Aorta (tissue), 5 donors: ENCODE measurements at places on chromosomes 5 and 9. TPM values are rescaled to one million over a fixed set of nuclear protein-coding genes. Genes with fewer than 3 reads are reported as not detected.

EIF4E1B gene
- not detected for total RNA-seq

HAPLN1 gene
- total RNA-seq = 1.6 TPM

PAPPA gene
- 13.2 TPM for total RNA-seq

TMEM141 gene
- total RNA-seq = 27.0 TPM

FOXD1 gene
- 15.2 TPM for total RNA-seq

CA9 gene
- 8.8 TPM for total RNA-seq

UGT3A2 gene
- total RNA-seq = not detected

ECSCR gene
- total RNA-seq = 33.2 TPM

AFAP1L1 gene
- 27.9 TPM for total RNA-seq

CNTFR gene
- 9.9 TPM for total RNA-seq

CTXN3 gene
- total RNA-seq = not detected

ABCA1 gene
- total RNA-seq = 44.7 TPM

UTP15 gene
- 12.4 TPM for total RNA-seq

KIF27 gene
- 8.0 TPM for total RNA-seq

LRRC14B gene
- total RNA-seq = not detected

ZNF354C gene
- total RNA-seq = 10.2 TPM

LCN1 gene
- 0.81 TPM for total RNA-seq

OTP gene
- not detected for total RNA-seq

GABBR2 gene
- not detected for total RNA-seq

IFNB1 gene
- not detected for total RNA-seq

ANKRD31 gene
- total RNA-seq = 0.16 TPM
